Right renal cortex interstitium (tissue), 3 donors: ENCODE measurements at places on chromosomes 2 and 18.
A peak's percentile ranks its signal among the peaks of the same experiment; 100 is the strongest.

GRCh38 chr2:61670591-61671501 is 132.7 kb upstream of the XPO1 start:
- DNase-seq, result no peak

GRCh38 chr2:10875126-10875525 is 36.6 kb upstream of the KCNF1 start:
- no peak for DNase-seq

GRCh38 chr18:50518787-50519546 is 40.9 kb upstream of the MAPK4 start:
- no peak for DNase-seq

DNA sequence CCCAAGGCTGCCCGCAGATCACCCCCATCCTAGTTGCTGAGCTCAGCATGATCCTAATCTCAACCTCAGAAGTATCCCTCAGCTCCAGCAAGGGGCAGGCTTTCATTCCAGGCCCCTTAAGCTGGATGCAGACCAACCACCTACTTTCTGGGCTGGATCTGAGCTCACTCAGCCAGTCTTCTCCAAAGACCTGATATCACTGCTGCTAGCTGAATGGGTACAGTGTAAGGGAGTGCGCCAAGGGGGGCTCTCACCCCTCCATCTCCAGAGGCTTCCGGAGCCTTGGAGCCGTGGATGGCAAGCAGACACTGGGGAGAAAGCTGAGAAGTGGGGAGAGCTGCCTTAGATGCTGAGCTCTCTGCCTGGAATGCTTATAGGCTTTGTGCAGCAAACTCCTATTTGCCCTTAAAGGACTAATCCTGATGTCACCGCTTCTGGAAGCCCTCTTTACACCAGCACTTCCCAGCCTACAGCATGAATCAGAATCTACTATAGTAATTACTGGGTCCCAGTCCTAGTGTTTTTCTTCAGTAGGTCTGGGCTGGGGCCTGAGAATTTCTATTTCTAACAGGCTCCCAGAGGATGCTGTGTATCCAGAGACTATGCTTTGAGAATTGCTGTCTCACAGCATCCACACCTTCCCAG is 31.0 kb downstream of the GYPC start:
- DNase-seq, result no peak

DNA sequence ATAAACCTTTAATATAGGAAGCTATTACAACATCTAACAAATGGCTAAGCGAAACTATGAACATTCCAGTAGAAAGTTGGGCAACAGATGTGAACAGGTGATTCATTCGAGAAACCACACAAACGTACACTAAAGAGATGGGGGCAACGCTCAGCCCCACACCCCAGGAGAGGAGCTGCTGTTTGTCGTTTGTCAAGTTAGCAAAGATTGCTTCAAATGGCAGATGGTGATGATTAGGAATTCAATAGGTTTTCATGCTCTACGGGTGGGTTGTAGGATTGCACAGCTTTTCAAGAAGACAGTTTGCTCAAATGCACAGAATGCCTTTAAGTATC is 154.7 kb upstream of the HDAC4 start:
- no peak for DNase-seq

- no peak for DNase-seq
Measured at GRCh38 chr2:213490087-213490486, 205.8 kb downstream of the SPAG16 start.

DNA sequence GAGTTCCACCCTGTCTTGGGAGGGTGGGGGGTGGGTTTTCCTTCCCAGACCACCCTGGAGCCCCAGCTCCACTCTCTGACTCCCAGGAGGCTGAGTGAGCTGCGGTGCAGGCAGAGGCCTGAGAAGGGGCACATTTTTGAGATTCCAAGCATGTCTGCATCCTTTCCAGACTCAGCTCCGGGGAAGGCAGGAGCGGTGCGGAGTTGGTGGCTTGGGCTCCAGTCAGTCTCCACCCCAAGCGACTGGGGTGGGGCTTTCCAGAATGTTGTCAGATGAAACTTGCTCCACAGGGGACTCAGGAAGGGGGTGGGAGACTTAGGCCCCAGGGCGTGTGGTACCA is 44.2 kb upstream of the HS6ST1 start:
- DNase-seq, result peak; percentile 72

DNA sequence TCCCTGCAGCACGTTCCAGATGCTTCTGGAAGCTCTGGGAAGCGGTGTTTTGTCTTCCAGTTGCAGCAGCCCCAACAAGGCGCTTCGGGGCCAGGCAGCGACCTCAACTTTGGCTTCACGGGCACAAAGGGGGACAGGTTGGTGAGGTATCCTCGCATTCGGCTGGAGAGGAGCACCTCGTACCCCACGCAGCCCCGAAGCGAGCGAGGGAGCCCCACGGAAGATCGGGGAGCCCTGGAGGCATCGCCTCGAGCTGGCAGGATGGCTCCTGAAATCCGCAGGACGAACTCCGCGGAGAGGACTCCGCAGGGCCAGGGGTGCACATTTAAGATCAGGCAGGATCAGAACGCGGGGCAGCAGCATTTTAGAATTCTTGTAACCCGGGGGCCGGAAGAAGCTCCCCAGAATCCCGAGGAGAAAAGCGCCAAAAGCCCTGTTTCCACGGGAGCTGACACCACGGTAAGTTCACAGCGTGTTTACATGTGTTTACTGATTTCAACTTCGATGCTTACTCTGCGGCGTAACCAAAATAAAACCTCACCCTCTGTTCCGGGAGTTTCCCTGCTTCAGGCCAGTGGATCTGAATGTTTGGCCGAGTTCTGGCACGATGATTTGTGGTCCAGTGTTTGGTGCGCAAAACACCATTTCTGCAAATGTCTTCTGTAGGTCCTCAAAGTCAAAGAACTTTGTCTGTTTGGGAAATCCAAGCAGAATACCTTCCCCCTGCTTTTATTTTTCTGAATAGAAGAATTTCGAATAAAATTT is 212.5 kb downstream of the NEDD4L start:
- no peak for DNase-seq

DNA sequence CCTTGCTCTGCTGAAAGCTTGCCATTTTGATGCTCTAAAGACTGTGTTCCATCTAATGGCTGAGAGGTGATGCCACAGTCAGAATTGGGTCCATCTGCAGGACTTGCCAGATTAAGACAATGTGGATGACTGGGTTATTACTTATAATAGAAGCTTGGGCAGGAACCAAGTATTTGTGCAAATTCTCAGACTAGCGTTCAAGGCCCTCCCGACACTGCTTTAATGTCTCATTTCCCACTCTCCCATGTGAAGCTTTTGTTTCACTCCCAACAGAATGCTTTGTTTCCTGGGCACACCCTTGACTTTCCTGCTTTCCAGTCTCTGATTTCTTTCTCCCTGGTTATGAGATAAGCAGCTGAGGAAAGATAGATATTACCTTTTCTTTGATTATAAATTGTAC is 215.8 kb downstream of the KCNS3 start:
- no peak for DNase-seq

DNA sequence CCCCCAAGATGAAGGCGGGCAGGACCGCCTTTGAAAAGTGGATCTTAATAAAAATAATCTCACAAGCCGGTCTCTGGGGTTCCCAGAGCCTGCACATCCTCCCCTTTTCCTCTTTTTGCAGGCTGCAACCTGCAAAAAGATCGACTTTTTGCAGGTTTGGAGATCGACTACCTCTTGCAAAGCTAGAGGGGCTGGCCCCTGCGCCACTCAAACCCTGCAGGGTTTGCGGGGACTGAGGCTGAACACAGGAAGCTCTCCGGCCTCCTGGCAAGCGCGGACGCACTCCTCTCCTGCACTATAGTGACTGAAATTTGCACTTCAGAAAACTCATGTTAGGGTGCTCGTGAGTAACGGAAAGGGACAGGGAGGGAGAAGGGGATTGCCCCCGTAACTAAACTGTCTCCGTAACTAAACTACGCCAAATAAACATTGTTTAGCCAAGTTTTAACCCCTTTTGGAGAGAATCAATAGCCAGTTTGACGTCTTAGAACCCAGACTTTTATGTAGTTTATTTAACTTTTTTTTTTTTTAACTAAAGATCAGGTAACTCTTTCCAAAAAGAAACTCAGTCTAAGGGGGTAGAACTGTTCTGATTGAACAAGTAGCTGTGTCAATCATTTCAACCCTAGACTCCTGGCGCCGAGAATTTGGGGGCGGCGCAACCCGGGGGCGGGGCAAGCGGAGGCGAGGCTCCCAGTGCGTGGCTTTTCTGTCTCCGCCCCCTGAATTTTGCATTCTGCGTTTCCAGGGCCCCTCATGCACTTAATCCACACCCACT is 2.5 kb downstream of the IGFBP5 start:
- DNase-seq, result no peak

DNA sequence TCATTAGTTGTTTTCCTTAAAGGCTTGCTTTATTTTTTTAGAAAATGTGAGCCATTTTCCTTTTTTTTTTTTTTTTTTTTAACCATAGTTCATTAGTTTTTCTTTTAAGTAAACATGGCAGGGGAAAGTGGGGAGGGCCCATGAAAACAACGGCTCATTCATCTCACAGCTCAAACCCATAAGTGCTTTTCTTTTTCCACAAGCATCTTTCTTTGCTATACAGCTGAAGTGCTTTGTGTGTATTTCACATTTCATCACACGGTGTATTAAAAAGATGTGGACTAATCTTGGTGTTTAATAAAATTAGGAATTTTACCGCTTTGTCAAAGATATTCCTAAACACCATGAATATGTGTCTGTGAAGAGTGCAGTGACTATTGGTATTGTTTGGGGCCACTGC is 41.6 kb downstream of the RHBDD1 start:
- no peak for DNase-seq

- DNase-seq, result no peak
Measured at GRCh38 chr2:106839849-106840595, 45.9 kb downstream of the ST6GAL2 start.
